Heart left ventricle (tissue), 16 donors: ENCODE measurements at places on chromosomes 1 and 21. TPM values are rescaled to one million over a fixed set of nuclear protein-coding genes. Genes with fewer than 3 reads are reported as not detected.

DNA sequence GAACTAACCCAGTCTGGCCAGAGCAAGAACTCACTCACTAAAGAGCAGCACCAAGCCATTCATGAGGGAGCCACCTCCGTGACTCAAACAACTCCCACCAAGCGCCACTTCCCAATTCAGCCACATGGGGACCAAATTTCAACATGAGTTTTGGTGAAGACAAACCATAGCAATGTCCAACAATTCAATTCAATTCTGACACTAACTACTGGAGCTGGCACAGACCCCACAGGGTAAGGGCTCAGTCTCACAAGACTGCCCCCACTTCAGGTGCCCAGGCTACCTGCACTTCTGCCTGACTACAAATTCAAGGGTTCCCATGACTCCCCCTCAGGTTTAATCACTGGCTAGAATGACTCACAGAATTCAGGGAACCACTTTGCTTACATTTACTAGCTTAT lies 48.8 kb upstream of the RAP1A start:
- no peak overlapping the region for H3K4me3 ChIP-seq
- H3K4me1 ChIP-seq: peaks cover 7% of the 10 kb centered on the region
- no peak for DNase-seq
- H3K36me3 ChIP-seq: no peaks in the 10 kb centered on the region
- no peaks in the 10 kb centered on the region for H3K27me3 ChIP-seq

The KIF21B gene
- total RNA-seq: 0.46 TPM

GRCh38 chr1:169486281-169487051 lies 722 bp upstream of the SLC19A2 start:
- peaks cover 8% of the 10 kb centered on the region for H3K4me1 ChIP-seq
- DNase-seq: no peak
- H3K36me3 ChIP-seq: no peaks in the 10 kb centered on the region
- H3K4me3 ChIP-seq: peak overlapping the region; percentile 78
- H3K27me3 ChIP-seq: no peaks in the 10 kb centered on the region

DNA sequence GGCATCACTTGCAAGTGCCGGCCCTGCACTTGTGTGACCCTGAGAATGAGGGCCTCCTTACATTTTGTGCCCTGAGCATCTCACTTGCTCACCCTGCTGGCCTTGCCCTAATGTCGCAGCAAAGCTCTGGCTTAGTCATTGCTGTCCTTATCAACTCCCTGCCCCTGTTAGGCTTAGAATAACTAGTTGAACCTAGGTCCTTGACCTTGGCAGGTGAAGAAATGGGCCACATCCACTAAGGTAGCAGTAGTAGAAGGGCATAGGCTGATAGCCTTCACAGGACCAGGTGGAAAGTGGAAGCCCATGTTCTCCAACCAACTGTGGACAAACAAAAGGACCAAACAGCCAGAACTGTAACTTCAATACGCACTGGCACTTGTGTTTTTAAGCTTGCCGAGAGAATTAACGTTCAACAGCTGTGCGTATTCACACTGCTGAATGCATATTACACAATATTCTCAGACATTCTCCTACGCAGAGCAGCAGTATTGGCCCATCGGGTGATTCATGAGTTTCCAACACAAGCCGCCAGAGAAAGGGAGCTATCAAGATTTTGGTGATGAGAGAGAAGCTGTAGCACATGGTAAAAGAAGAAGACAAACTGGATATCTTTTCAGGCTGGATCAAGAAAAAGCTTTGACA lies 27.7 kb upstream of the PTGFRN start:
- DNase-seq: peak; percentile 45
- H3K36me3 ChIP-seq: no peaks in the 10 kb centered on the region

- H3K27me3 ChIP-seq: no peaks in the 10 kb centered on the region
- DNase-seq: no peak
- H3K4me3 ChIP-seq: no peak overlapping the region
- peaks cover 14% of the 10 kb centered on the region for H3K4me1 ChIP-seq
- H3K36me3 ChIP-seq: no peaks in the 10 kb centered on the region
Observed at GRCh38 chr1:150406483-150406882, 42.5 kb downstream of the RPRD2 start.

DNA sequence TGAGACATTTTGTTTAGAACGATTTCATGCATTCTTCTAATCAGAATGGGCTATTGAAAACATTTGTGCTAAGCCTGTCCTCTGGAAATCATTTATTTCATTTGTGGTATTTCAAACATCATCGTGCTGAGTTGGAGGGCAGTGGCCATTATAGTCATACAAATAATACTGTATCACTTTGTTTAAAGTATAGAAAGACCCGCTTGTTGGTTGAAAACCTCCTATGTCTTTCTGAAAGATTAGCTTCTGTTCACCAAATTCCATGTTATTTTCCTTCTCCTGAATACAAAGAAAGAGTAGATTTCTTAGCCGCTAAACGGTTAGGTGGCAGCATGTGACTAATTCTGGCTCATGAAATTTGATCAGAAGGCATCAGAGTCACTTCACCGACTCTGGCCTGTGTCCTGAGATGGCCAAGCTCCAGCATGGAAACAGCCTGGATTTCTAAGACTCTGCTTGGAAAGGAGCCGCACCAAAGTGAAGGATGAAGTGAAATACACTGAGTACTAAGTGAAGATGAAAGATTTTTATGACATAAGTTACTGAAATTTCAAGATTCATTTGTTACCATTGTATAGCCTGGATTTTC lies 355.1 kb downstream of the USP25 start:
- H3K27ac ChIP-seq: no peak overlapping the region
- no peaks in the 10 kb centered on the region for H3K4me1 ChIP-seq
- H3K27me3 ChIP-seq: no peaks in the 10 kb centered on the region
- no peak overlapping the region for H3K4me3 ChIP-seq
- no peaks in the 10 kb centered on the region for H3K36me3 ChIP-seq

- H3K4me1 ChIP-seq: no peaks in the 10 kb centered on the region
- H3K4me3 ChIP-seq: no peak overlapping the region
- H3K27ac ChIP-seq: no peak overlapping the region
- no peaks in the 10 kb centered on the region for H3K27me3 ChIP-seq
Observed at GRCh38 chr1:19682257-19682656, 17.6 kb downstream of the HTR6 start.

The GIPC2 gene
- total RNA-seq: 3.9 TPM

DNA sequence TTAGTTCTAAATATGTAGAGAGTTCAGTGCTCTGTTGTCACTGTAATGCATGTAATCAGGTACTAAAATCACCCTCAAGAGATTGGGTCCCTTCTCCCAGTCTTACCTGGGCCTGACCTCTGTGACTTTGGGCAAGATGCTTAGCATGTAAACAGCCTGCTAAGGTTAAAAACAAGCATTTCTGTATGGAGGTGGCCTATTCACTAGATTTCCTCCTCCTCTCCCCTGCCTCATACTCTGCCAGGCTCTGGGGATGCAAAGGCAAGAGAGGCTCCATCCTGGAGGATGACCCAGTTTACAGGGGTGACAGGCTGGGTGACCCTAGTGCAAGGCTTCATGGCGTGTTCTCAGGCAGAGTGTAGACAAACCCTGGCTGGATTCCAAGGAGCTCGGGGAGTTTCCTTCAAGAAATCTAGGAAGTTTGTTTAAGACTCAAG lies 28.8 kb downstream of the VANGL2 start:
- H3K27ac ChIP-seq: no peak overlapping the region
- DNase-seq: no peak
- H3K27me3 ChIP-seq: no peaks in the 10 kb centered on the region
- H3K4me1 ChIP-seq: peaks cover 7% of the 10 kb centered on the region
- no peak overlapping the region for H3K4me3 ChIP-seq

DNA sequence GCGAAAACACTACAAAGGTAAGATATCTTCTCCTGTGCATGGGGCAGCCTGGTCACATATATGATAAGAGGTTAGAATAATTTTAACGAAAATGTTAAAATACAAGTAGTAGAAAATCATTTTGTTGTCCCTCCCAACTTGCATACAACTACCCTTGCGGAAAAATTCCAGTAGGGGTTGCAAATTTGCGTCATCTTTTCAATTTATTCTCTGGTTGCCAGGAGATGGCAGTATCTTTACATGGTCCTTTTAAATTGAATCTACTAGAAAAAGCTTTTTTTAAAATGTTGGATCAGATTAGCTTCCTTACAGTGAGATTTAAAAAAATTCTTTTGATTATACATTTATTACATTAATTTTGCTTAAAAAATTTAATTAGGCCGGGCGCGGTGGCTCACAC lies 10.9 kb downstream of the S100PBP start:
- no peaks in the 10 kb centered on the region for H3K4me1 ChIP-seq
- no peak overlapping the region for H3K27ac ChIP-seq
- no peak overlapping the region for H3K4me3 ChIP-seq
- H3K36me3 ChIP-seq: peaks cover 36% of the 10 kb centered on the region
- DNase-seq: no peak
- no peaks in the 10 kb centered on the region for H3K27me3 ChIP-seq

DNA sequence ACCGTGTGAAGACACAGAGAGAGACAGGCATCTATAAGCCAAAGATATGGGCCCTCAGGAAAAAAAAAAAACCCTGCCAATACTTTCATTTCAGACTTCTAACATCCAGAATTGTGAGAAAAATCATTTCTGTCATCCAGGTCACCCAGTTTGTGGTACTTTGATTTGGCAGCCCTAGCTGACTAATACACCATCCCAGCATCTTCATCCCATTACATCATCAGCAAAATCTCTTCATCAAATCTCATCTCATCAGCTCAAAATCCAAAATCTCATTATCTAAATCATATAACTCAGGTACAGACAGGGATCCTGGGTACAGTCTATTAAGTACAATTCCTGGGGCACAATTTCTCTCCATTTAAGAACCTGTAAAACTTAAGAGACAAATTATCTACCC lies 51.9 kb upstream of the GJA8 start:
- no peaks in the 10 kb centered on the region for H3K4me1 ChIP-seq
- DNase-seq: no peak
- no peak overlapping the region for H3K4me3 ChIP-seq

The MAP1LC3C gene
- not detected for total RNA-seq

- H3K36me3 ChIP-seq: peaks cover 11% of the 10 kb centered on the region
- peak within 1 kb of the TSS; percentile 87 for H3K27ac ChIP-seq
- peak; percentile 96 for DNase-seq
- peaks cover 28% of the 10 kb centered on the region for H3K4me1 ChIP-seq
- peak within 1 kb of the TSS; percentile 97 for H3K4me3 ChIP-seq
Observed at GRCh38 chr1:2412395-2412772, at the start of gene PEX10. Gene PEX10 (minus strand): TSS chr1:2412564. CDS start chr1:2412502, 62 bp downstream.

DNA sequence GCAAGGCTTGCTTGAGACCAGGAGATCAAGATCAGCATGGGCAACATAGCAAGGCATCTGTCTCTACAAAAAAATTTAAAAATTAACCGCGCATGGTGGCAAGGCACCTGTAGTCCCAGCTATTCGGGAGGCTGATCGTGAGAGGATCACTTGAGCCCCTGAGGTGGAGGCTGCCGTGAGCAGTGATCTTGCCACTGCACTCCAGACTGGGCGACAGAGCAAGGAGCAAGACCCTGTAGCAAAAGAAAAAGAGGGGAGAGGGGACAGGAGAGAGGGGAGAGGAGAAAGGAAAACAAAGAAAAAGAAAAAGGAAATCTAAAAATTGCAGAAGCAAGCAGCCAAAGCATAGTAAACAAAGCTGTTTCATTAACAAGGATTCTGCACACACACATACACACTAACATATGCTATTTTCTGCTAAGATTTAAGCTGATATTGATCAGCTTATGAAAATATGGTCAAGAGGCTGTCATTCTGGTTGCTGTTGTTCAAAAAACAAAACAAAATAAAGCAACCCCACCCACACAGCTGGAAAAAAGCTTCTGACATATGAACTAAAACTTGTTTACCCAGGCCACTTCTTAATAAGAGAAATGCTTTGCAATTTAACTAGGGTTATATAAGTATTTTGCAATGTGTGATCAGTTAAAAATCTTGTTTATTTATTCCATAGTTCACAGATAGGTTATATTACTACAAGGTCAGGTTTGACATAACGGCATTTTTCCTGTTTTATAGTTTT lies 1.8 kb downstream of the ARNT start:
- H3K27me3 ChIP-seq: no peaks in the 10 kb centered on the region
- DNase-seq: no peak
- peak overlapping the region; percentile 98 for H3K27ac ChIP-seq
- peak overlapping the region; percentile 84 for H3K4me3 ChIP-seq
- H3K36me3 ChIP-seq: peaks cover 5% of the 10 kb centered on the region

The SIM2 gene
- 0.88 TPM for total RNA-seq

The ADAMTS5 gene
- total RNA-seq: 0.98 TPM

GRCh38 chr1:170494369-170494768 lies 37.6 kb upstream of the GORAB start:
- H3K27ac ChIP-seq: peak overlapping the region; percentile 13
- no peaks in the 10 kb centered on the region for H3K27me3 ChIP-seq
- peak; percentile 24 for DNase-seq

The FAF1 gene
- total RNA-seq: 90.6 TPM

The RORC gene
- total RNA-seq: 16.7 TPM

The SV2A gene
- total RNA-seq: 0.25 TPM

The SERPINC1 gene
- 0.30 TPM for total RNA-seq

DNA sequence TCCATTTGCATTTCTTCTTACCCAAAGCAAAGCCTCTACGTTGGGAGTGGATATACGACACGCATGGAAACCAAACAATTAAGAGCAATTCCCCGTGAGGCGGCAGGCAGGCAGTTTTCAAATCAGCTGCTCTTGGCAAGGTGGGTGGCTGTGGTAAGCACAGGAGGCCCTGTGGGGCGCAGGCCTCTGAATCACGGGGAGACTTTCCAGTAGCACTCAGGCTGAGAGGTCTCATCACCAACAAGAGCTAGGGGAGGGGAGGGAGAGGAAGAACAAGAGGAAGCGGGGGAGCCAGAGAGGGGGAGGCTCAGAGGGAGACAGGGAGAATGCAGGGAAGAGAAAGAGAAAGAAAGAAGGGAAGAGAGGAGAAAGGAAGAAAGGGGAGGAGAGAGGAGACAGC lies 56.4 kb downstream of the MT1HL1 start:
- H3K4me3 ChIP-seq: no peak overlapping the region
- H3K4me1 ChIP-seq: peaks cover 4% of the 10 kb centered on the region
- no peak overlapping the region for H3K27ac ChIP-seq
- no peak for DNase-seq

DNA sequence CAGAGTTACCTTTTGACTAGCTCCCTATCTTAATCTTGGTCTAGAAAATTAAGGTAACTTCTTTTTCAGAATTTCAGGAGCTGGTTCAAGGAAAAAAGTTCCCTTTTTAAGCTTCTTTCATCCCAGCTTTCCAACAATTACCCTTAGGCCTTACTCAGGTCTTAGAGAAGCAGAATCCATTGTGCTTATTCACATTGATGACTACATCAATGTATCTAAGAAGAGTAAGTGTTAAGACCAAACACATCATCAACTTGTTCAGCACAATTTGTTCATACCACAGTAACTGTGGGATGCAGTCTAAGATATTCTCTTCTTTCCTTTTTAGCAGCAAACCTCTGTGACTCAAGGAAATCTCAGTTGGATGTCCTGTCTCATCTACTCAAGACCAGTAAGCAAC lies 4.1 kb downstream of the MRPL9 start:
- DNase-seq: no peak
- no peak overlapping the region for H3K4me3 ChIP-seq
- H3K4me1 ChIP-seq: peaks cover 2% of the 10 kb centered on the region
- H3K36me3 ChIP-seq: peaks cover 6% of the 10 kb centered on the region
- H3K27me3 ChIP-seq: no peaks in the 10 kb centered on the region
- H3K27ac ChIP-seq: no peak overlapping the region

- no peak overlapping the region for H3K4me3 ChIP-seq
- no peaks in the 10 kb centered on the region for H3K4me1 ChIP-seq
- no peak for DNase-seq
- no peak overlapping the region for H3K27ac ChIP-seq
Observed at GRCh38 chr1:88976235-88976634, 16.2 kb downstream of the KYAT3 start.
